Stimulated activated CD4-positive, alpha-beta T cell treated with anti-CD3 and anti-CD28 coated beads, TNF-alpha, amount 100 ng/mL, for 1 hour (primary cell): ENCODE measurements at places on chromosomes 7 and 10.

DNA sequence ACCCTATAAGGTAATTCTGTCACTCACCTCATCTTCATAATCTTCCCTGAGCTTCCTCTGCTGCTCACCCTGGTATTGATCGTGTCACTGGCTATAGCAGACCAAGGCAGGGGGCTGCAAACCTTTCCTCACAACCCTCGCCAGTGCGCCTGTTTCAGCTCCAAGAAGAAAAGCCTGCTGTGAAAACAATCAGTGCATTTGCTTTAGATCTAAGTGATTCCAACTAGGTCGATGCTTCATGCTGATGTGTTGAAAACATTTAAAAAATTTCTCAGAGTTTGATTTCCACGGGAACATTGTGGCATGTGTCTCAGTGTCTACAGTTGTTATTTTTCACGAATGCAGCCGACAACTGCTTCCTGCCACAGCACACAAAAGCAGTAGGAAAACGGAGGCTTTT is 27.3 kb downstream of the POU6F2 start:
- no peak for DNase-seq

- no peak for DNase-seq
Observed at GRCh38 chr7:130227883-130228575, 20.4 kb downstream of the SSMEM1 start.

DNA sequence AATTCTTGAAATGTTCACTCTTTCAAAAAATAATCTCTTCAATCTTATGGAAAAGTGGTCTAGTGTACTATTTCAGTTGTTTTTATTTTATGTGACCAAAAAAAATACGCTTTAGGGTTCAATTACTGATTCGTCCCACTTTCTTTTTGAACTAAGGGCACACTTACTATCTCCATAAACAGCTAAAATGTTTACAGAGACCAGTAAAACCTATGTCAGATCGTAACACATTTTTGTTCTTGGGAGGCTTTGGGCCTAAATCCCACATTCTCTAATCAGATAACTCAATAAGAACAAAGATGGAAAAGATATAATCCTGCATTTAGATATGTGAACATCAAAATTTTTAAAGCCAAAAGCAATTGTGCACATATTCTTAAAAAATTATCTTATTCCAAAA is 29.8 kb upstream of the EPC1 start:
- no peak for DNase-seq

DNA sequence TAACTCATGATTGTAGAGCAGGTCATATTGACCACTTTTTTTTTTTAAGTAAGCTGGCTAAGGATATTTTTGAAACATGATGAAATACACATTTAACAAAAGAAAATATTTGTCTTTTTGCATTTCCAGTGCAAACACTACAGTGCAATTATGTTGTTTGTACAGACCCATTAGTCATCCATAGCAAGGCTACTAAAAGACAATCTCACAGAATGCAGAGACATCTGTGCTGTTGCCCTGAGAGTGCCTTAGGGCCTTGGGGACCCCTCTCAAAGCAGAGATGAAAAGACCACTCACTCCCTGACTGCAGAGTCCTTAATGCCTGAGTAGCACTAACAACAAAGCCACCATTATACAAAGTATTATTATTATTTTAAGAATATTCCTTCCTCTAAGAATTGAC is 104.5 kb downstream of the NRCAM start:
- DNase-seq = no peak

DNA sequence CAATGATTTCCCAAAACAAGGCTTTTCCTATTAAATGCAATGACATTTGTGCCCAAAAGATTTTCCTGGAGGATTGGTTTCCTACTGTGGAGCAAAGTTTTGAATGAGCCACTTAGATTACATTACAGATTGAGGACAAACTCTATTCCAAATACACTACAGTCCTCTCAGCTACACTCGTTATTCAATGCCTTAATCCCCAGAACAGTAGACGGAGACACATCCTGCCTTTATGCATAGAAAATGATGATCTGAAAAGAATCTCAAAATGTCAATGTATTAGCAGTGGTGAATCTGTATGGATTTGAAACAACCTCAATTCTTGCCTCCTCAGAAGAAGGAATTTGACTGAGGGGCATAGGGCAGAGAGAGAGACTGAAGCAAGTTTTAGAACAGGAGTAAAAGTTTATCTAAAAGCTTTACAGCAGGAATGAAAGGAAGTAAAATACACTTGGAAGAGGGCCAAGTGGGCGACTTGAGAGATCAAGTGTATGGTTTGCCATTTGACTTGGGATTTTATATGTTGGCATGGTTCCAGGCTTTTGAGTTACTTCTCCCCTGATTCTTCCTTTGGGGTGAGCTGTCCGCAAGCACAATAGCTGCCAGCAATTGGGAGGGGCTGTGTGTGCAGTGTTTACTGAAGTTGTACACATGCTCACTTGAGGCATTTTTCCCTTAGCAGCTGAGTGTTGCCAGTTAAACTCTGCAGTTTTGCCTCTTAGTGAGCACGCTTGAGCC is 891.9 kb upstream of the MBL2 start:
- DNase-seq = no peak
